ENCODE measurements at places on chromosomes 1 and 21.

DNA sequence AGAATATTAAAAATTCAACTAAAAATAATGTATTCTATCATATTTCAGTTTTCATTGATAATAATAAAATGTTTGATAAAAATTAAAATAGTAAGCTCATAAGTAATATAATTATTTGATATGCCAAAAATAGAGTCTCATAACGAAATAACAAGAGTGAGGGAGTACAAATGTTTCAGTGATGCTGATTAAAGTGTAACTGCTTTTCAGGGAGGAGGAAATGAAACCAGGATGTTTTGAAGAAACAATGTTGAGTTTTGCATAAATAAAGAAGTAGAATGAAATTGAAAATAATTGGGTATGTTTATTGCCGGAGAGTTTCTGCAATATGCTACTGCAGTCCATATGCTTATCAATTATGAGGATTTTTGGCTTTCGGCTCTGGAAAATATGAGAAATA lies 1159.8 kb upstream of the ADGRL2 start:
- DNase-seq, result no peak

- no peak for DNase-seq
Observed at GRCh38 chr21:23522751-23523150, 2084.5 kb downstream of the MRPL39 start.

GRCh38 chr21:46135782-46136395 lies 19.5 kb downstream of the FTCD start:
- no peak for DNase-seq

DNA sequence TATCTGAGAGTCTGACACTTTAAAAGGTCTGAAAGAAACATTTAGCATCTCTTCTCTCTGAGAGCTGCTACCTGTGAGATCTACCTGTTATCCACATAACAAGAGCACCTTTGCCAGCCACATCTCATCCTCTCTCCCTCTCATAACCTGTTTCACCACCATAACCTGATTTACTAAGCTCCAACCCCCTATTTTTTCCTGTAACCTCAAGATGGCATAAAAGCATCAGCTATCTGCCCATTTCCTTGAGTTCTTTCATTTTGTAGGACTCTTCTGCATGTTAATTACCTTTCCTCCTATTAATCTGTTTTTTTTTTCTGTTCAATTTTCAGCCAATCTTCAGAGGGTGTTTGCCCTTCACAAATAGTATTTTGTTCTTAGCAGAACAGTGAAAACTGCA lies 136.5 kb upstream of the KCNK1 start:
- no peak for DNase-seq

DNA sequence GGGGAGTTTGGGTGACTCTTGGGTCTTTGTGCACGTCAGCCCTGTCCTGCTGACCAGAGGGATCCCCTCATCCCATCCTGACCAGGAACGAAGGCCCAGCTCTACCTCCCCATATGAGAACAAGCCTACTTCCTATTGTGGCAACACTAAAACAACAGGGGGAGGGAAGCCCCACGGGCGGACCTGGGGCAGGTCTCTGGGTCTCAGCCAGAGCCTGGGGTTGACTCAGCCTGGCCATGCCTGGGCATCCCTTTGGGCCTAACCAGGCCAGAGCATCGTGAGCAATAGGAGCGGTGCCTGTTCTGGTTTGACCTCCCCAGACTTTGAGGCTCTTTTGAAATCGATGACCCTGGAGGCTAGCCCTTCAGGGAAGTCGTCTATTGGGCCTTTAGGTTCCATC lies 16.8 kb downstream of the RPS6KA1 start:
- DNase-seq, result no peak

DNA sequence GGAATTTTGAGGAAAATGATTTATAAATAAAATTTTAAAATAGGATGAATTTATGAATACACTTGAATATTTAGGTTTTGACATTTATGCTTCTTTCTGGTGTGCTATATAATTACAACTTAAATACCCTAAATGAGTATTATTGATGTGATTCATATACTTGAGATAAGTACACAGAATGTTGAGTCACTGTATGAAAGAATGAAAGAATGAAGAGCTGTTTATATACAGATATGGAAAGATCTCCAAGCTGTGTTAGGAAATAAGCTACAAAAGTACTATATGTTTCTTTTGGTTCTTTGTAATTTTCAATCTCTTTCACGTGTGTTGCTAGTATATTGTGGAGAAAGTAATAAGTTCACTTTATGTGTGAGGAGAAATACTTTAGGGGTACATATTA lies 147.2 kb downstream of the RASAL2 start:
- DNase-seq, result no peak

- no peak for DNase-seq
Observed at GRCh38 chr1:204663644-204664383, 21.7 kb downstream of the LRRN2 start.

DNA sequence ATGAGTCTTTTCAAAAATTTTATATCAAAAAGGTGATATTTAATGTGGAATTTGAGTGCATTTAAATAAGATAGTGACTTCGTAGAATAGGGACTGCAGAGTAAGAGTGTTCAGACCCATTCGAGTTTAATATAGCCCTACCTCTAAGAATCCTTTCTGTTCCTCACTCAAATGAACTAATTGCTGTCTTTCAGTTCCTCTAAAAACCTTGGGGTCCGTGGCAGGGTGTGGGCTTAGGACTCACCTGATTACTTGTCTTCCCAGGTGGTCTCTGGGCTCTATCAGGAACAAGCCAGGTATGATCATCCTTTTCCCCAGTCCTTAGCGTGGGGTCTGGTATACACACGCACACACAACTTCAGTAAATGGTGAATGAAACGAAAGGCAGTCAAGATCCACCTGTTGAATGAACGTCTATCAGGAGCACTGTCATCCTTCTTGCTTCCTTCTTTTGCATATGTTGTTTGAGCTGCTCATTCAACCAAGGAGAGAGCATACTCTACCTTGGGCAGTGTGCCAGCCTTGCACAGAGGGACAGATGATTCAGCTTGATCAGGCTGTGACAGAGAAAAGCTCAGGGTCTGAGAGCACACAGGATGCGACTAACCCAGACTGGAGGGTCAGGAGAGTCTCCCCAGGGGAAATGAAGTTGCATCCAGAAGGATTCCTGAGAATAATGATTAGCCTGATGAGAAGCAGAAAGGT lies 1.2 kb upstream of the RNF11 start:
- DNase-seq, result no peak

All from neuronal stem cell (in vitro differentiated cells).